ENCODE measurements at places on chromosomes 5 and 9.

DNA sequence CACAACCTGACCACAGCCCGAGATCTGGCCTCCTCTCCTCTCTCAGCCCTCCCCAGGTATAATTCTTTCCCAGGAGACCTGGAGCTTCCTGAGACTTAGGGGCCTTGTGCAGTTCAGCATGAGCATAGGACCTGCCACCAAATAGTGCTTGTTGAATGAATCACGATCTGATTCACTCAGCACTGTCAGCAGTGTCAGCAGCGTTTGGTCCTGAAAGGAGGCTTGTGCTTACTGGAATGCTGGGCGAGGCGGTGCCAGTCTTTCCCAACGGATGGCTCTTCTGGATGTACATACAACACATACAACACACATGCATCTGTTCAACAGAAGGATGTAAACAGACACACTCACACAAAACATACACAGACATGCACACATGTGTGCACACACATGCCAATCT lies 173.3 kb downstream of the COL23A1 start:
- no peak for DNase-seq

- no peak for DNase-seq
Measured at GRCh38 chr5:81533629-81534405, 139.9 kb upstream of the ACOT12 start.

- no peak for DNase-seq
Measured at GRCh38 chr5:176985516-176985915, 21.1 kb downstream of the UIMC1 start.

DNA sequence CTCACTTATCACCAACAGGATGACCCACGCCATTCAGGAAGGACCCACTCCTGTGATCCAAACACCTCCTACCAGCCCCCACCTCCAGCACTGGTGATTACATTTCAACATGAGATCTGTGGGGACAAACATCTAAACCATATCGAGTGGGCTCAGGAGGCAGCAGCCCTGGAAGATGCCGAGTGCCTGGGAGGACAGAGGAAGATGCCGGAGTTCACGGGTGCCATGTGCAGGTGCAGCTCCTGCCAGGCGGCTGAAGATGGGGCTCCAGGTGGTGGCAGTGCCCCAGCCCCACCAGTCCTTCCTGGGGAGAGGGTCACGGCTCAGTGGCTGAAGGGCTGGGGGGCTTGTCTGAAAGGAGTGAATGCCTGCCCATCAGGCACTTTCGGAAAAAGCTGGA lies 6.1 kb upstream of the CEP72 start:
- DNase-seq, result no peak

- DNase-seq, result no peak
Measured at GRCh38 chr5:95940758-95941682, 20.6 kb downstream of the ELL2 start.

DNA sequence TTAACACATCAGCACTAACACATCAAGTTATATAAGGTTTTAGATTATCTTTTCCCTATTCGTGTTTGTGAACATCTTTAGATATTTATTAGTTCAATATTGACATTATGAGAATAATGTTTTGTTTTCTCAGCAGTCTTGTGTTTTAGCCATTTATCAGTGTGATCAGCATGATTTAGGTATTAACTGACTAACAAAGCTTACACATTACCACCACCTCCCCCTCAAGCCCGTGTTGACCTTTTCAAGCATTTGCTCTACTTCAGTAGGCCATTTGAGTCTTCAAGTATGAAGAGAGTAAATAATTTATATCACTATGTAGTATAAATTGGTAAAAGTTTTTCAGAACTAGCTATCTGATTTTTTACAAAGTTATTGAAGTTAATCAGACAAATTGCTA lies 6.9 kb downstream of the PBX3 start:
- DNase-seq, result no peak
